ENCODE measurements at places on chromosomes 7 and 10. TPM values are rescaled to one million over a fixed set of nuclear protein-coding genes. Genes with fewer than 3 reads are reported as not detected.

DNA sequence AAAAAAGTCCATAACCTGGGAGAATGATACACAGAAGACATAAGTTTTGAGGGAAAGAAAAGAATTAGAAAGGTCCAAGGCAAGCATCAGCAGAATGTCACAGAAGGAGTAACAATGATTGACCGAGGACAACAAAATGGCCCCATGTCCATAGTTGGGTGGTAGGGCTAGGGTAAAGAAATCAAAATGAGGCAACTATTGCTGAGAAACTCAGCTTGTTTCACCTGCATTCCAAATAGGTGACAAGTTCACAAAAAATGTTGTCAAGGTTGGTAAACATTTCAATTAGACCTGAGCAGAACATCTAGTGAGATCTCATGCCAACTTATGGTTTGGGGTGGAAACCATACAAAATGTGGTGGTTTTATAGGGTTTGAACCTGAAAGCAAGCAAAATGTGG lies 22.8 kb upstream of the DLX6 start:
- DNase-seq, result no peak

IQUB gene
- total RNA-seq, result 1.1 TPM

UFSP1 gene
- 11.5 TPM for total RNA-seq

DNA sequence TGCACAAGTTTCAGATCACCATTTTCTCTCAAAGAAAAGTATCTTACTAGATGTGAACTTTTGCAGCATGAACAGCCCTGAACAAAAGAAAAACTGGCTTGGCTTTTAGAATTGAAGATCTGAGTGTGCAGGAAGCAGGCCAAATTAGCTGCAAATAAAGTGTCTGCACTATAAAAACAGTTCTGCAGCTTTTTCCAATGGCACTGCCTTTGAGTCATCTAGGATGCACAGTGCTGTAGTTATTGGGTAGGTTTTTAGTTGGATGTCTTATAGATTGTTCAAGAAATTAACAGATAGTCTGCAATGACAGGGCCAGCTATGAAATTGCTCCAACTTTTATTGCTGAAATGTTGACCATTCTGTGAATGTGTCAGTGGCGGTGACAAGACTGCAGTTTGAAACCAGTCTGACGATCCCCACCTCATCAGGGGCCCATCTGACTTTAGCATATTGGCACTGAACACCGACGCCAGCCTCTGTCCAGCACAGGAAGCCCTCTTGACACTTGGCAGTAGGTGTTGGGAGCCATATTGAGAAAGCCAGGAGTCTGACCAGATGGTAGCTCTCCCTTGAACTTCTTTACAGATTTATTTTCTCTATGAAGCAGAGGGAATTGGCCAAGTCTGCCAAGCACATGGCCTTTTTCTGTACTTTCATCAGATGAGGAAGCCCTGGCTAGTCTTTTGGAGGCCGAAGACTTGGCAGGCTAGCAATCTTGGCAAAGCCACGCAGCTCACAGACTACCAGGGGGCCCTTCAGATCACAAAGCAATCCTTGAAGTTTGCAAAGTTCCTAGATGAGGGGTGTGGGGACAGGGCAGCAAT lies 490.6 kb downstream of the NEBL start:
- no peak for DNase-seq

GRCh38 chr7:101550641-101551541 lies 78.2 kb downstream of the MYL10 start:
- DNase-seq, result peak; percentile 12

DNA sequence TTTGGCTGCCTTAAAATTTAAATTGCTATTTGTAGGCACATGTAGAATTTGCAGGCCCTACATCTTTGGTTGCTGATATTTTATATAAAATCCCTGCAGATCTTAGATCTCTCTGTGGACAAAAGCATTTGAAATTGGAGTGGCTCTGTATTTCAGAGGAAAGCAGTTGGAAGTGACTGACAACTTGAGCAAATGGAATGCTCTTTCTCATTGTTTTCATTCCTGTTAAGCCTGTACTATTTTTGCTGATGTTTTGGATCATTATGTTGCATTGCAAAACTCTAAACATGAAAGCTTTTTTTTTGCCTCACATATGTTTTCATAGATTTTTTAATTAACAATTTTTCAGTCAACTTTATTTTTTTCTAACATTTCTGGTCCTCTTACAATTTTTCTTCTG lies 251.2 kb upstream of the MDFIC start:
- no peak for DNase-seq

ANKRD2 gene
- not detected for total RNA-seq
